ENCODE measurements at places on chromosomes 5 and 9. TPM values are rescaled to one million over a fixed set of nuclear protein-coding genes. Genes with fewer than 3 reads are reported as not detected.

The PRRC2B gene
- 118 TPM for total RNA-seq

The RNF183 gene
- not detected for total RNA-seq

The PHYKPL gene
- 12.9 TPM for total RNA-seq

The KIF12 gene
- total RNA-seq = 3.3 TPM
